ENCODE measurements at places on chromosomes 11 and 22.

DNA sequence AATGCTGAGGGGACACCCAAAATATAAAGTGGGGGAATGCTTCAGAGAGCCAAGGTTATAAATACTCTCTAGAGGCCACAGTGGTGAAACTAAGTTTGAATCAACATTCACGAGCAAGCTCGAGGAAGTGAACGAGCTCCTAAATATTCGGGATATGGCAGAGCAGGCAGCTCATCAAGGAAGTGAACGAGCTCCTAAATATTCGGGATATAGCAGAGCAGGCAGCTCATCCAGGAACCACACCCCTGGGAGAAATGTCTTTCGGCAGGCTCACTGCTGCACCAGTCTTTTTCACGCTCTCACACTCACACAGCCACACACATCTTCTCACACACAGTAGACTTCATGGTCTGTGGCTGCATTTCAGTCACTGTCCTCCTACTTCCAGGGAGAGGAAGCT lies 787.5 kb downstream of the OPCML start:
- DNase-seq, result no peak

GRCh38 chr22:32534252-32535235 lies 59.9 kb downstream of the FBXO7 start:
- no peak for DNase-seq

GRCh38 chr11:35237351-35237750 lies 98.4 kb downstream of the CD44 start:
- DNase-seq, result no peak

DNA sequence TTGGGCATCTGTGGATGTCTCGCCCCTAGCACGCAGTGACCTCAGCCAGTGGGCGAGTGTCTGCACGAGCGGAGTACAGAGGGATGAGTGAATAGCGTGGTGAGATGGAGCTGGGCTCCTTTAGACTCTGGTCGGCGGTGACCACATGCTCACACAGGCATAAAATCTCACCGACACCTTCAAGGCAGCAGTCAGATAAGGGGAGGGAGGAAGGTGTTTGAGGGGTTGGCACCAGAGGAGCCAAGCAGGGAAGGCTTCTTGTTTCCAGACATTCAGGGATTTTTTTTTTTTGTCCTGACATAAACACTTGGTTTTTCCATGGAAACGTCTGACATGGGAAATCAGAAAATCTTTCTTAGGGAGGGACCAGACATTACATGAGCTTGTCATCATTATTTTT lies 35.8 kb downstream of the GRIK4 start:
- DNase-seq, result no peak

DNA sequence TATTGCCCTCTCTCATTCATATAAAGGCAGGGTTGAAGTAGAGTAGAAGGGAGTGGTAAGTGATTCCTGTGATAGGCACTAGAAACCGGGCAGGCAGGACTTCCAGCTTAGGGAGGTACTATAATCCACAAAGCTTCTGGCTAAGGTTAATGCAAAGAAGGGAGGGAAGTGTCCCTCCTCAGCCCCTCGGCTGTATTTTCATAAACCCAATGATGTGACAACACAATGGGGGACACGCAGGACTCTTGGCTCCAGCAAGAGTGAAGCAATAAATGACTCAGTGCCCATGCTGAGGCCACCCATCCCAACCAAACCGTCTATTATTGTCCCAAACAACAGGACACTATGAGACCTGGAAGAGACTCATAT lies 90.7 kb downstream of the ETS1 start:
- DNase-seq, result no peak

DNA sequence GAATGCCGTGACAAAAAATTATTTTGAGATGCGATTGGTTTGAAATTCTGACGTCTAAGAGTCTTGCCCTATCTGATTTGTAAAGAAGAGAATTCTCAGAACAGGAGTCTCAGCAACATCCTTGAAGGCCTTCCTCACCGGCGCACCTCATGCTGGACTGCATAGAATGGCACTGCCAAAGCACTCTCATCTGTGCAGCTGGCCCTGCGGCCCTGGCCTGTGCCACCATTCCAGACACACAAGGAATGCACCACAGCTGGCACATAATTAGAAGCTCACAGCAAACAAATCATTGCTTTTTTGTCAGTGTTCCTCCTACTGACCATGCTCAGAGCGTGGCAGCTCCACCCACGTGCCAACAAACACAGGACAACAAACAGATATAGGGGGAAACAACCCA lies 166.0 kb downstream of the KIRREL3 start:
- no peak for DNase-seq

GRCh38 chr11:2417856-2418692 lies 17.5 kb downstream of the TSSC4 start:
- no peak for DNase-seq

DNA sequence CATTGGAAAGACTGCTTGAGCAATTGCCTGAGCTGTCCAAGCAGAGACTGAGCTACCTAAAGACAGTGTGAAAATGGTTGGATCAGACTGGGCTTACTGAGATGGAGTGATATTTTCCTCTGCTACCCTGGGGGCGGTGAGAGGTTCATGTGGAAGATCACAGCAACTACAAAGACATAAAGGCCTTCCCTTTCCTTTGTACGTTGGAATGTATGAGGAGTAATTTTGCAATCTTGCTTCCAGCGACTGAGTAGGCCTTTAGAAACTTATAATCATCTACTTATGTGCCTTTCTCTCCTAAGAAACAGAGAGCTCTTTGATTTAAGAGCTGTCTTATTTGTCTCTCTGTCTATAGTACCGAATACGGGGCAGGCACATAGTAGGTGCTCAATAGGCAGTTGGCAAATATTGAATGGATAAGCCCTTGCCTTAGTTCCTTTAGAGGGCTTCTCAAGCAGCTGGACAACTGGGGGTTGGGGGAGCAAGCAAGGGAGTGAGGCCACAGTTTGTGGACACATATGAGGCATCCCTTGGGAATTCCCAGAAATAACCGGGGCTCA lies 2.4 kb upstream of the HEPACAM start:
- no peak for DNase-seq

GRCh38 chr11:83252941-83253340 lies 33.2 kb downstream of the CCDC90B start:
- DNase-seq, result no peak

DNA sequence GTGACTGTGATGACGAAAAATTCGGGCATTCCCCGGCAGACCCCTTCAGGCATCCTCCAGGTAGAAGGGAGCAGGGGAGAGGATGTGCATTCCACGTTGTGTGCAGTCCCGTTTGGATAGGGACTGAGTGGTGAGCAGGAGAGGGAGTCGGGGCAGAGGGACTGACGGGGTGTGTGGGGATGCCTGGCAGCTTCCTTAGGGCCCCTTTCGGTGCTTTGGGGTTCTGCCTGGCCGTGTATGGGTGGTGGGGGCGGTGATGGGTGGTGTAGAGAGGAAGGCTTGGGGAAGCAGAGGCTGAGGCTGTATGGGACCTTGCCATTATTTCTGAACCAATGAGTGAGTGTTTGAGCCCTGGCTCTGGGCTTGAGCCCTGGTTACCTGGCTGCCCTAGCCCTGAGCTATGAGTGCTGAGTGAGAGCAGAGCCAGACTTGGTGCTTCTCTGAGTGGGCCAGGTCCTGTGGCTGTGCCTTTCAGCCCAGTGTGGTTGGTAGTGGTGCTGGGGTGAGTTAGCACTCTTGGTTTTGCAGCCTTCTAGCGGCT lies 914 bp downstream of the INPPL1 start:
- no peak for DNase-seq

DNA sequence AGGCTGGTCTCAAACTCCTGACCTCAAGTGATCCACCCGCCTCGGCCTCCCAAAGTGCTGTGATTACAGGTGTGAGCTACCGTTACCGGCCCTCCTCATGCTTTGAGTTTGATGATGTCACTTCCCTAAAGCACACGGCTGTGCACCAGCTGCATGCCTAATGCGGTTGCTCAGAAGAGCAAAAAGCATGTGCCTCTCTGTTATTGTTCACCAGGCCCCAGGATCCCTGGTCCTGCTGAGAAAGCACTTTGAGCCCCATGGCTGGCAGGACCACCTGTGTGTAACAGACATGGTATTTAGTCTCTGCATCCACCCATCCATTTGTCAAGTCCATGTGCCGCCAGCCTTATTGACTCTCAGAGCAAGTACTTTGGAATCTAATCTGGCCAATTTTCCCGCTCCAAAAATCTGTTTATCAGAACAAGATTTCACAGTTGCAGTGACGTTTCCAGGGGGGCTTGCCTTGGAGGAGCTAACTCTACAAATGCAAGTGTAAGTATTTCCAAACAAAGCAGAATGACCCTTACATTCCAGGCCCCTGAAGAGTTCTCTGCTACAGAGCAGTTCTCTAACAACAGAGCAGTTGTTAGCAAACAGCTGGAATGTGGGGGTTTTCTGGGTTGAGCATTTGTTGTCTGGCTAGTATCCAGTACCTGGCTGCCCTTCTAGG lies 89.4 kb downstream of the LDLRAD3 start:
- no peak for DNase-seq

DNA sequence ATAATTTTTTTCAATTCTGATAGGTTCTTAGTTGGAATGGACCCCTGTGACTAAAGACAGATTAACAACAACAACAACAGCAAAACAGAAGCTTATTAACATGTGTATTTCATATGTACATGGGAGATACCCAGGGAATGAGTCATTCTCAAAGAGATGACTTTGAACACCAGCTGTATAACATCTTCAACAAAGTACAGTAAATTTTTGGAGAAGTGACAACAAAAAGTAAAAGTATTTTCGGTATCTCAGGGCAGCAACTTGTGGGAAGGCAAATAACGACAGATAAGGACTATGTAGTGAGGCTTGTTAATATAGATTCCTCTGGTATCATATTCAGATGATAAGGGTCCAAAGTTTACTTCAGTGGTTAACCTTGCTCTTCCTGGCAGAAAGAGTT lies 573.4 kb upstream of the RAG2 start:
- DNase-seq, result no peak

GRCh38 chr11:6601041-6601461 lies 2.4 kb downstream of the RRP8 start:
- no peak for DNase-seq

GRCh38 chr11:43987384-43988039 lies 45.1 kb downstream of the C11orf96 start:
- DNase-seq, result no peak

Measured in activated CD8-positive, alpha-beta memory T cell treated with anti-CD3 and anti-CD28 coated beads for 48 hours (primary cell).